ENCODE measurements at places on chromosomes 12 and 14.

- no peak for DNase-seq
Observed at GRCh38 chr12:14878488-14878887, 7.2 kb downstream of the MGP start.

DNA sequence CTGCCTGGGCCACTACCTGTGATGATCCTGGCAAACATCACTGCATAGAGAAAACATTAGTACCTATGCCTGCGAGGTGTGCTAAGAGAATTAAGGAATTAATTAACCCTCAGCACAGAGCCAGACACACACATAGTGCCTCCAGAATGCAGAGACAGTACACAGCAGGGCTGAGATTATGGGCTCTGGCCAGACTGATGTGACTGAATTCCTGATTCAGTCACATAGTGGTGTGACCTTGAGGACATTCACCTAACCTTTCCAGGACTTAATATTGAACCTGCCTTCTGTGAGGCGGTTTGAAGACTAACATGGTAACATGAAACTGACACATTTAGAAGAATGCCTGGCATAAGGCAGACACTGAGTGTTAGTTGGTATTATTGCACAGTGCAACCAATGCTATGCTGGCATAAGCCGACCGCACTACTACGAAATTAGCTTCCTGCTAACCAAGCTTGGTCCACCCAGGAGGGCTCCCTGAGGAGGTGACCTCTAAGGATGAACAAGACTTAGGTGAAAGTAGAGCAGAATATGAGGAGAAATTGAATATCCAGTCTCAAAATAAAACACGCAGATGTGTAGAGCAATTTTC, 32.0 kb upstream of the SELPLG start:
- DNase-seq, result no peak

- no peak for DNase-seq
Observed at GRCh38 chr12:92185052-92185451, 39.4 kb upstream of the BTG1 start.

- no peak for DNase-seq
Observed at GRCh38 chr12:59579631-59580030, 16.2 kb upstream of the SLC16A7 start.

DNA sequence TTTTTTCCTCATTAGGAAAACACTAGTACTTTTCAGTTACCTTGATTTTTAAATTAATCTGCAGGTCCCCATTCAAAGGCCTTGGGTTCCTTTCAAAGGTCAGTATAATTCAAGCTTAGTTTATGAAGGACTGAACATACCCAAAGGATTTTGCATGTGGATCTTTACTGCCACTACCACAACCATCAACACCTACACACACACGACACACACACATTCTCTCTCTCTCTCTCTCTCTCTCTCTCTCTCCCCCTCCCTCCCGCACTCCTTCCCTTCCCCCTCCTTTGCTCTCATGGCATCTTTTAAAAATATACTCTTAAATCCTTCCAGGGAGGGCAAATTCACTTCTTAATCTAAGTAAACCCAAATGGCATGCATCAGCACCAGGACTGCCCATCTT, 28.8 kb downstream of the HIF1A start:
- DNase-seq, result no peak

- no peak for DNase-seq
Observed at GRCh38 chr14:98769326-98769725, 502.7 kb downstream of the BCL11B start.

DNA sequence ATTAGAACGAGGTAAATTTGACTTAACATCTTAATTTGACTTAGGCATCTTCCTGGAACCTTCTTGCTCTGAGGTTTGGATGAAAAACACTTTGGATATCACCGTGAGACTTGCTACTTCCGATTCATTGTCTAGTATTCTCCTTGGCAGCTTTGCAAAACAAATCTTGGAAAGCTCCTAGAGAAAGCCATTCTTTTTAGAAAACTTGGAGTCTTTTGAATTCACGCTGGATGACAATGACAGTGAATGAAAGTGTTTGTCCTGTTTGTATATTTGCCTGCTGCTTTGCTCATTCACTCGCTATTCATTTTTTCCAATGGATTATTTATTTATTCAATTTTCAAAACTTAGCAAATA, 222.1 kb upstream of the HMGA2 start:
- DNase-seq, result no peak

- no peak for DNase-seq
Observed at GRCh38 chr14:41285186-41285748, 321.4 kb upstream of the LRFN5 start.

DNA sequence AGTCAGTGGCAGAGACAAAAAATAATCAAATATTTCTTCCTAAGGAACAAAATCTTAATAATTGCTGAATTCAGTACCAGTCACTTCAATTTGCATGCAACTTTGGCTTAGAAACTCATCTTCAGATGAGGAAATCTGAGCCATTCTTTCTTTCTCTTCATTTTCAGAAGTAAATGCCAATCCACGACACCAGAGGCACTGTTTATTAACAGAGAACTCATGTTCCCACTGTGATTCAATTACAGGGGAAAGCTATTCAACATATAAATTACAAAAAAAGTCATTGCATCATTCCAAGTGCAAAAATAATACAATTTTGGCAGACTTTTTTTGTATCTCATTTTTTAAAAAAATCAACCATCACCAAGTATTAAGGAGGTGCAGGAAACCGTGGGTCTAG, 816.1 kb upstream of the TMEM132C start:
- no peak for DNase-seq

DNA sequence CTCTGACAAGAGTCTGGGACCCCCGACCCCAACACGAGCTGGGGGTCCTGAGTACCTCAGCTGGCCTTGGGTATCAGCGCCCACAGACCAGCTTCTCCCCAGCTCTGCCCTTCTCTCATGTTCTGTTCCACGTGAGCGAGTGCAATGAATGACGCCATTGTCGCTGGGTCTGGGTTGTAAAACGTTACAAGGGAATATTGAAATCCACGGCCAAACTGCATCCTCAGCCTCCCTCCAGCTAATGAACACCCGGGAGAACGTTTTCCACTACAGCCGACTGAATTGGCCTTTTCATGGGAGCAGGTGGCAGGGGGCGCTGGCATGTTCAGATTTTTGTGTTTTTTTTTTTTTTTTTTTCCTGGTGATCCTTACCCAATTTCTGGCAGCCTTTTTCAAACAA, 34.7 kb downstream of the TBX5 start:
- peak; percentile 17 for DNase-seq

DNA sequence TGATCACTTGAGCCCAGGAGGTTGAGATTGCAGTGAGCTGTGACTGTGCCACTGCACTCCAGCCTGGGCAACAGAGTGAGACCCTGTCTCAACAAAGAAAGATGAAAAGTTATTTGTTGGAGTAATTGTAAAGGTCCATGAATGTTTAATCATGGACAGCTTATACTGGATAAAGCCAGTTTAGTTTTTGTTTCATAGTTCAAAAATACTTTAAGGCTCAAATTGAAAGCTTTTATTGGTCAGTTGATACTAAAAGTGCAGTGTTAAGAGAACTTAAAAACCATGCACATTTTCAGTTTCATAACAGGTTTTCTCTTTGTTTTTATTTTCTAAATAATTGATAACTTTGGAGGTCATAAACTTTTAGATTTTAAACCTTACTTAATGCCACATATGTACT, 108.4 kb downstream of the MON2 start:
- no peak for DNase-seq

DNA sequence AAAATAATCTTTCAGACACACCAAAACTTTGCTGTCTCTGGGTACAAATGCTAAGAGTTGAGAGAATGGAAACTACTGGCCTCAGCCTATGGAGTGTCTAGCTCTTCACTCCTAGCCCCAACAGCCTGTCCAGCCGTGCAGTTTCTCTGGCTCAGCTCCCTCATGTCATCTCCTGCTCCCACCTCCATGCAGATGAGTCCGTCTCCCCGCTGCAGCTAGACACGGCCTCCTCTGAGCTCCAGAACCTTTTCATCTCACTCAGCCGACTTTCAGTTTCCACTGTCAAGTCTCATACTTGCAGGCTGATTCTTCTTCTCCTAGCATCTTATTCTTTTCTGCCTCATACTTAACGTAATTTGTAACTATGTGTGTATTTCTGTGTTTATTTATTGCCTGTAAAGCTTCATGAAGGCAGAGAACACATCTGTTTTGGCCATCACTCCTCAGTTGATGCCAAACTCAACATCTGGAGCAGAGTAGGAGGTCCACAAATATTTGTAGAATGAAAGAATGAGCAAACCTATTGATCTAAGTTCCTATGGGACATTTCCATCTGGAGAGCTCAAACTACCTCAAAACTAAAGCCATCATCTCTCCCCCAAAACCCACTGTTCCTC, 139.8 kb upstream of the PWP1 start:
- DNase-seq, result no peak

GRCh38 chr12:39503439-39503838, 60.5 kb upstream of the KIF21A start:
- DNase-seq, result no peak

DNA sequence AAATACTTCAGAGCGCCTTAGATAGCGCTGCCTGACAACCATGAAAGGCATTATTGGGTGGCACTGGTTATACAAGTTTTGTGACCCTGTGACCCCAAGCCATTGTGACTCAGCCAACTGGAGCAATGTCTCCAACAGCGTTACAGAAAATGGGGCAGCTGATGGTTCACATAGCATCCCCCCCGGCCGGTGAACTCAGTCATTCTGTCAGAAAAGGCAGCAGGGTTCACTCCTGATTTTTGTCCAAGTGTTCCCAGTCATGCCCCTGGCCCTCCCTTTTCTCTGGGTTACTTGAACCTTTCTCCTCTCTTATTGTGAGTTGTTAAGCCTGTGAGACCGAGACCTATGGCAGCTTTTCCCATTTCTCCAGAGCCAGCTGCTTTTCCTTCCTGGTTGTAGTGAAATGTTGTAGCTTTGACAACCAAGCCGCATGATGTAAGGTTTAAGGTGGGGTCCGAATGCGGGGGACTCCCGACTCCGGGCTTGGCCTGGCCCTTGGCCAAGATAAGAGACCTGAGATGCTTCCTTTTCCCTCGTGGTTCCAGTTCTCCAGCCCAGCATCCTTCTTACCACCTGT, 22.0 kb downstream of the CD9 start:
- DNase-seq, result no peak

- DNase-seq, result no peak
Observed at GRCh38 chr14:59320763-59321625, 132.5 kb downstream of the DAAM1 start.

DNA sequence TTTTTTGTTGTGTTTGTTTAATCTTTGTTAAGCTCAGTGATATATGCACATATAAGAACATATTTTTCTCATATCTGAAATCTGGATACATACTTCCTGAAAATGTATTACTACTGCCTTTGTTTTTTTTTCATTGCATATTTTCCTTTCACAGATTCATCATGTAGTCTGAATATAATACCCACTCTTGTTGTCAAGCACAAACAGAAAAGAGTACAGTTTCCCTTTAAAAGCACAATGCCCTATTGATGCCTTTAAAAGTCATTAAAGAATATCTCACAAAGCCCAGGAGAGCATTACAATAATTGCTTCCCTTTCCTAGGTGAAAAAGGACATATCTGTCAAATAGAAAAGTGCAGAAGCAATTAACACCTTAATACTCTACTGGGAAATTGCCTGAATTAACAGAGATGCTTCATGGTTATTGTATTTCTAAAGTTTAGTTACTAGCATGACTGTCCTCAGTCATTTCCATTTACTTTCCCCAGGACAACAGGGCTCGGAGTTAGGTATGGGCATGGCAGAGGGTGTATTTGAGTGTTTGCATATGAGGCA, 107.4 kb downstream of the GRIP1 start:
- no peak for DNase-seq

- DNase-seq, result no peak
Observed at GRCh38 chr12:39692258-39692853, 72.8 kb upstream of the ABCD2 start.

DNA sequence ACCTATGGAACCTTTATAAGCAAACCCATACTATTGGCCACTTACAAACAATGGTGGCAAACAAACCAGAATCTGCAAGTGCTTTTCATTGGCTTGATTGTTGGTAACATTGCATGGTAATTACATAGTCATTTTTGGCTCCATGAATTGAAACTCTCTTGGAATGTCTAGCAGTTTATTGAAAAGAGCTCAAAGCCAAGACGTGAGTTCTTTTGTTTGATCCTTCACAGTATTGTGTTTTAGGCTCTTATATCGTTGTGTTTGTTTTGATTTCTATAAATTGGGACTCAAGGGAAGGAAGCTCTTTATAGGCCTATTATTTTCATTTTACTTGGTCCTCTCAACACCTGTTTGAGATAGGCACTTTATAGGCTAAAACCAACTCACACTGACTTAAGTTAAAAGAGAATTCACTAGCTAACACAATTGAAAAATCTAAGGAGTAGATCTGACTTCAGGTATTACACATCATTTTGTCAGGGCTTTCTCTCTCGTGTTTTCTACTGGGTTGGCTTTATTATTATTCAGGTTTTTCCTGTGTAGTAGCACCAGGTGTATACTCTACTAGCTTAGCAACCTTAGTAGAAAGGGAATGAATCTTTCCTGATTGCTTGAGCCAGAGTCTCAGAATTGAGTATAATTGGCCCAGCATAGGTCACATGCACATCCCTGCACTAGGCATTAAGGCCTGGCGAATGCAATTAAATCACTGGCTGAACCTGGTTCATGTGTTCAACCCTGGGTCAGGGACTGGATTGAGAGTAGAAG, 341.4 kb downstream of the RAD51B start:
- no peak for DNase-seq

DNA sequence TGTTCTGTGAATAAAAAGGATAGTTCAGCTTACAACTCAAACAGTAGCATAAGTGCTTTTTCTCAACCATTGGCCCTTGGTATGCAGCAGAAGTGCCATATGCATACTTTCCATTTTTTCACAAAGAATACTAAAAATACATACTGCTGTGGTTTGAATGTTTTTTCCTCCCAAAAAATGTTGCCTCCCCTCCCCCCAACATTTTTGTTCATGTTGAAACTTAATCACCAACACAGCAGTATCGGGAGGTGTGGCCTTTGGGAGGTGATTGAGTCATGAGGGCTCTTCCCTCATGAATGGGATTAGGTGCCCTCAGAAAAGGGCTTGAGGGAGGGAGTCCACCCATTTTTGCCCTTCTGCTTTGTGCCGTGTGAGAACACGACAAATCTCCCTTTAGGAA, 198.6 kb downstream of the ESR2 start:
- DNase-seq, result no peak

GRCh38 chr14:87873741-87874140, 119.2 kb downstream of the GALC start:
- DNase-seq, result no peak

DNA sequence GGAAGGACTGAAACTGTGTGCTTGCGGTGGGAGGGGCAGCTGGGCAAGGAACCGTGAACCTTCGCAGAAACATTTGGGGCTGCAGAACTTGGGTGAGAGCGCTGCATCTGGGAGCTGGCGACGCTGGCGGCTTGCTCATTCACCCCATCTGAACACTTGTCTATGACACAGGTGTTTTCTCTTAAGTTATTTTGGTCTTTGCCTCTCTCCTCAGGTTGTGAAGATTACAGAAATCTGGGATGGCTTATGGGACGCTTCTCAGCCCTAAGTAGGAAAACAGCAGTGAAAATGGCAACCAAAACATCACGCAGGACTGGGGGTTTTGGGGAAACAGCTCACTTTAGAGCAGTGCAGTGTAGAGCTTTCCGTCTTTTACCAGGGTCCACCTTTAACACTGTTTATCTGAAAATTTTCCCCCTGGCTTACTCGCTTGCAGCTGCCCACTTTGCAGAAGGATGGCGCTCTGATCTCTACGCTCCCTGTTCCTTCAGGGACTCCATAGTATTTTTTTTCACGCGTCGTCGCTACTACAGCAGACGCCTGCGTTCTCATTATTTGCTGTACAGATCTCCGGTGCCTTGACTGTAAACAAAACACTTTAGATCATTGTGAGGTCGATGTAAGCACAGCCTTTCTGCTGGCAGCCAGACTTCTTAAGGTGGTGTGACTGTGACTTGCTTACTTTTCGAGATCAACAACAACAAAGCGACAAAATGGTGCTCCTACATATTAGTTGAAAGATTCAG, 2.7 kb upstream of the CDKN1B start:
- DNase-seq, result no peak
